ENCODE measurements at places on chromosomes 6 and 20.

- DNase-seq: no peak
These were observed 2.6 kb downstream of the MGME1 start for GRCh38 chr20:17971300-17972013.

DNA sequence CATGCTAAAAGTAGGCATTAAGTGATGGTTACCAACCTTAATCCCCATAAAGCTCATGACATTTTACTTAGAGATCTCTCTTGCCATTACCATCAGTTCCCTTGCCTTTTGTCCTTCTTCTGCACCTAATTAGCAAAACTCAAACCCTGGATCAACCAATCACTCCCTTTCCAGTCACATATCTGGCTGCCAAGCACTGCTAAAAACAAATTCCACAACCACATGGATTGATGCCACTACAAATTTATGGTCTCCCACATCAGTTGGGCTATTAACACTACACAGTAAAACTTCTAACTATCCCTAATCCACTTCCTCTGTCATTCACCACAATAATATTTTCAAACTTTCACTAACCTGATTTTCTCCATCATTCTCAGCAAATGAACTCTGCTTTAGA lies 54.3 kb upstream of the RNF146 start:
- DNase-seq: no peak

GRCh38 chr6:15623276-15624116 lies 39.3 kb downstream of the DTNBP1 start:
- DNase-seq: no peak

GRCh38 chr6:42099340-42100028 lies 42.9 kb downstream of the C6orf132 start:
- DNase-seq: no peak

DNA sequence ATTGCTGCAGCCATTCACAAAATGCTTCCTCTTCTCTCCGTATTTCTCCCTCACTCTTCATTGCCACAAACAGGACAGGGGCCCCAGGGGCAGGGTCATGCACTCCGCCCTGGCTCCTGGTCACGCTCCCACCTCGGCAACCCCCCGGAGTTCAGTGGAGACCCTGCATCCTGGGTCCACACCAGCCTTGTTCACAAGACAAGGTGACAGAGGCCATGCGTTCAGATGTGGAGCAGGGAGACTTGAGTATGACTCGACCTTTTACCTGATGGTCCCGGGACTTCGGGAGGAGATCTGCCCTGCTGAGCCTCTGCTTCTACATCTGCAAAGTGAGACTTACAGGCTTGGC lies 49.4 kb downstream of the ANKRD60 start:
- no peak for DNase-seq

- no peak for DNase-seq
These were observed 113.6 kb downstream of the RPP40 start for GRCh38 chr6:4890191-4890590.

GRCh38 chr20:18048176-18048575 lies 9.5 kb downstream of the OVOL2 start:
- no peak for DNase-seq

DNA sequence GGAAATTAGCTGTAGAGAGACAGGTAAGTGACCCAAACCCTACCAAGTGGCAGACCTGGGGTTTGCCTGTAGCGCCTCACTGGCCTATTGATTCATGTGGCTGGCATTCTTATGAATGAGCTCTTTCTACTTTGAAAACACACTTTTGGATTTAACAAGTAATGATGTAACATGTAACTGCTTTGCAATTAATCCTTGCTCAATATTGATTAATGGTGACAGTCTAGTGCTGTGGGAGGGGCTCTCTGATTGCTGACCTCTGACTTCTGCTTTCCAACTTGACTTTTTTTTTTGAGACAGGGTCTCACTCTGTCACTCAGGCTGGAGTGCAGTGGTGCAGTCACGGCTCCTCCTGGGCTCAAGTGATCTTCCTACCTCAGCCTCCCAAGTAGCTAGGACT lies 82.7 kb downstream of the TIAM2 start:
- no peak for DNase-seq

DNA sequence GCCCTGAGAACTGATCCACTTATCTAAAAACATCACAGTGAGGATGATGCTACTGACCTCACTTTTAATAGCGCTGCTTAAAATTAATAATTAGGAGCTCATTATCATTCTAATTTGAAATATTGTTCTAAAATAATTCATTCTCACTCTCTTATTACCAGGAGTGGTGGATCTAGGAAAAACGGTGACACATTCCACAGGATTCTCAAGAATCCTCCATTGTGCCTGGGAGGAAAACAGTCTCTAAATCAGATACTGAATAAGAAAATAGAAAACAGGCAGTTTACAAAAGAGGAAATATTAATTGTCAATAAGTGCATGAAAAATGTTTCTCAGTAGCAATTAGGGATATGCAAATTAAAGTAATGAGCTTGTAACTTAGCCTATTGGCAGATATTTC lies 187.4 kb downstream of the TENT5A start:
- no peak for DNase-seq

GRCh38 chr6:16964553-16965499 lies 137.0 kb upstream of the STMND1 start:
- peak; percentile 42 for DNase-seq

GRCh38 chr6:110520992-110521543 lies 44.7 kb upstream of the SLC22A16 start:
- DNase-seq: no peak

GRCh38 chr6:7315948-7316365 lies 3.0 kb upstream of the SSR1 start:
- no peak for DNase-seq

DNA sequence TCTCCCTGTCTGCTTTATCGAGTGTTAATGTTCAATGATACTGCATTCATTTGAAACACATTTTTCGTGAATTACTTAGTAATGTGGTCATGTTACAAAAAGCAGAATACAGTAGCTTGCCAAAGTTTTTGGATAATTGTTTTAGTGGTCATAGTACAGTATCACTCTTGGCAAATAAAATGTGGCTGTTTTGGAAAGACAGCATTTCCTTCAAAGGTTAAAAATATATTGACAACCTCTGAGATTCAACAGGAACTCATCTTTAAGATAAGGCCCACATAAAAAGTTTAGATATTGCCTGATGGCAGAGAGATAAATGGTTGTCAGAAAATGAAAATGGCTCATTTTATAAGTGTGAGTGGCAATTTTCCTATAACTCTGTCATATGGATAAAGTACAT lies 297.7 kb upstream of the MAN1A1 start:
- no peak for DNase-seq

DNA sequence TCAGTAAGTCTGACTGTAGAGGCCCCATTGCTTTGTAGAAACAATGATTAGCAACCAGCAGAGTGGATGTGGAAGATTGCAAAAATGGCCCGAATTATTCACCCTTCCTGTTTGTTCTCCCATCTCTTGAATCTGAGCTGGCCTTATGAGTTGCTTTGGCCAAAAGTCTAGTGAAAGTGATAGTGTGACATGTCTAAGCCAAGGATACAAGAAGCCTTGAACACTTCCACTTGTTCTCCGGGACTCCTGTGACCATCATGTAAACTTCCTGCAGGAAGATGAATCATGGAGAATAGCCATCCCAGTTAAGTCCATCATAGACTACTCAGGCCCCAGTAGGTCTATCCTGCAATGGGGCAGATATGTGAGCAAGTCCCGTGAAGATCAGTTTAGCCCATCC lies 252.0 kb upstream of the JAG1 start:
- DNase-seq: no peak

DNA sequence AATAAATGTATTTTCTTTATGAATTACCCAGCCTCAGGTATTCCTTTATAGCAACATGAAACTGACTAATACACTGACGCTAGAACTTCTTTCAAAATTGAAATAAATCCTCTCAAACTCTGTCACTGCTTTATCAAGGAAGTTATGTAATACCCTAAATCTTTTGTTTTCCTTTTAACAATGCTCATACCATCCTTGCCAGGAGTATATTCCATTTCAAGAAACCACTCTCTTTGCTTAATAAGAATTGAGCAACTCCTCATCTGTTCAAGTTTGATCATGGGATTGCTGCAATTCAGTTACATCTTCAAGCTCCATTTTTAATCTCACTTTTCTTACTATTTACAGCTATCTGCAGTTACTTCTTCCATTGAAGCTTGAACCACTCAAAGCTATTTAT lies 707.6 kb upstream of the MARCKS start:
- no peak for DNase-seq

DNA sequence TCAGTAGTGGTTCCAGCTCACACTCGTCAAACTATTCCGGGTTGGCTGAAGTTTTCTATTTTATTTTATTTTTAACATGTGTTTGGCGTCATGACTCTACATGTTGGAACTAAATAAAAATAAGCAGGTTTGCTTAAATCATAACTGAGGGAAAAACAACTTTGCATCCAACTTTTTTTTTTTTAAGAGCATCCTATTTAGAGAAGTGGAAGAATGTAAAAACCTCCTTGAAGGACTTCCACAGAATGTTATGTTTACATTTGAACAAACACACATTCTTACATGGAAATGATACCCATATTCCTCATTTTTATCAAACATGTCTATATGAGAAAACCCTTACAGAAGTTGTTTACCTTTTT lies 659 bp downstream of the PRDM1 start:
- no peak for DNase-seq

All from stimulated activated CD8-positive, alpha-beta memory T cell treated with anti-CD3 and anti-CD28 coated beads, Interleukin-15, amount 100 ng/mL, for 24 hours (primary cell).